Stimulated activated CD8-positive, alpha-beta memory T cell treated with anti-CD3 and anti-CD28 coated beads, Interleukin-4, amount 100 ng/mL, for 48 hours (primary cell): ENCODE measurements at places on chromosomes 5 and 9.

- DNase-seq: no peak
Measured at GRCh38 chr9:110932863-110933262, 105.4 kb downstream of the LPAR1 start.

DNA sequence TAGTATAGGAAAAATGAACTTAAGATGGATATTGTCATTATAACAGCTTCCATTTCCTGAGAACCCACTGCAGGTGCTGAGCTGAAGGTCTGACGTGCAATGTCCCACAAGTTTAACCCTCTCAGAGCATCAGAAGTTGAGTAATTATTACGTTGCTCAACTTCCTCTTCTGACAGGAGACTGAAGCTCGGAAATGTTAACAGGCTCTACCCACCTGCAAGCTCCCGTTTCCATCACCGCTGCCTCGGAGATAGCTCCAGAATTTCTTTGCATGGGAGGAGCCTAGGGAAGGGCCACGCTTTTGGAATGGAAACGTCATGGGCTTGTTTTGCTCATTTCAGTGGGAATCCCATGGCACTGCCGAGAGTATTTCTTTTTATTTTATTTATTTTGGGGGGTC, 1.0 kb upstream of the NTMT1 start:
- DNase-seq: no peak

GRCh38 chr9:36597412-36598178, 24.9 kb downstream of the MELK start:
- DNase-seq: no peak

GRCh38 chr5:43603344-43604217, 601 bp downstream of the NNT start:
- peak; percentile 79 for DNase-seq

GRCh38 chr9:128902351-128903078, 18.3 kb upstream of the PHYHD1 start:
- peak; percentile 88 for DNase-seq

- DNase-seq: no peak
Measured at GRCh38 chr9:27065288-27065687, 43.7 kb upstream of the TEK start.

DNA sequence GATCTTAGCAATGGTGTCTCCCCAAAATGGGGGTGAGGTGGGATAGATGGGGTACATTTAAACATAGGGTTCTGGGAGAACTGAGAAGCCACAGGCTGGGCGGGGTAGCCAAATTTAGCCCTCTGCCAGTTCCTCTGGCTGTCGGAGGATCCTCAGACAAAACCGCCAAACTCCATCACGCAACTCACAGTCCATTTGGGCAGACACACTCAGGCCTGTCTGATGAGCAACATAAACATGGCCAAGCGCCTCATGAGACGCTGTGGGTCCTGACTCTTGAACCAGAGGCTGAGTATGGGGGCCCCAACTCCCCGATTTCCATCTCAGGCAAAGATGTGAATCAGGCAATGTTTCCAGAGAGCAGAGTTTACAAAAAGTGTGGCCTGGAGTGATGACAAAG, 162.3 kb downstream of the FGF18 start:
- DNase-seq: no peak

DNA sequence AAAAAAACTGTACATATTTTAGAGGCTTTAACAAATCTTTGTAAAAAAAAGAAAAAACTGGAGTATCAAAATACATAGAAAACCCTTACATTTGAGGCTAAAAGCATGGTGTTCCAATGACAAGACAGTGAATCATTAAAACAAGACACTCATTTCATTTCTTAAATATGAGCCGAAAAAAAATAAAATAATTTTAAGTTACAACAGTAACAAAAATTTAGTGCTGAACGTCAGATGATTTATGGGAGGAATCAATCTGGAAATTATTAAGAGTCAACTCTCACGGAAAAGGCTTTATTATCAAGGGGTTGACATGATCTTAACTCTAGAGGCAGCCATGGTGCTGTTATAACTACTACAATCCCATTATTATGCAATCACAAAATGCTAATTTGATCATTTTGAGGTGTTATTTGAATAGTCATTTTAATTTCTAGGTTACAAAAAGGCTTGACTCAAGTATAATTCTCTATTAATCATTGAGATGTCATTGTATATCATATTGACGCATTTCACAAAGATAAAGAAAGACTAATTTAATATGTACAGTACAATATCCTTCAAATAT, 51.9 kb downstream of the MAPKAP1 start:
- no peak for DNase-seq

GRCh38 chr9:90176901-90177300, 465.7 kb downstream of the DIRAS2 start:
- DNase-seq: no peak

GRCh38 chr5:178808886-178809285, 50.9 kb upstream of the ZNF354B start:
- no peak for DNase-seq

GRCh38 chr9:32253731-32254130, 130.7 kb upstream of the ACO1 start:
- no peak for DNase-seq

- no peak for DNase-seq
Measured at GRCh38 chr5:65133477-65134110, 348.1 kb downstream of the ADAMTS6 start.

DNA sequence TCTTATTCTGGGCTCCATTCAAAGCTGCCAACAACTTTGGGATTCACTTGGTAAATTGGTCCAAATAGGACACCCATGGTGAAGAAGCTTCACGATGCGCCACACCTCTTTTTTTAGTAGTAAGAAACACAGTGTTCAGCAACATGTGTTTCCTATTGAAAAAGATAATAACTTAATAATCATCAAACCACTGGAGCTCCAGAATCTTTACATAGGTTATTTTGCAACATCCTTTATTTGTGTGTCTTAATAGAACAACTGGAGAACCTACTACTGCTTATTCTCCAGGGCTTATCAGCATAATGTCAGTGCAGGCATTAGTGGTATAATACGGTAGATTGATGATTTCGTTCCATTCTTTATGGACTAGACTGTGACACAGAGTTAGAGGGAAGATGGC, 63.3 kb upstream of the DAPK1 start:
- no peak for DNase-seq

DNA sequence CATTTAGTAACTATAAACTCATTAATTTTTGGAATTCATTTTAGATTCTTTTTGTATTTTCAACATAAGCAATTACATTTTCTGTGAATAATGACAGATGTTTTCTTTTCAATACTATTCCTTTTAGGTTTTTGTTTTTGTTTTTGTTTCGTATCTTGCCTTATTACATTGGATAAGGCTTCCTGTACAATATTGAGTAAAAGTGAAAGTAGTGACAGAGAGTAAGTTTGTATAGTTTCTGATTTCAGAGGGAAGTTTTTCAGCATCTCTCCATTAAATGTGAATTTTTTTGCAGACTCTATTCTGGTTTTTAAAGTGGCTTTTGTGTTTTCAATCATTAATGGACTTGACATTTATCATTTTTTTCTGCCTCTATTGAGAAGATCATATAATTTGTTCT, 12.8 kb upstream of the CAMK4 start:
- no peak for DNase-seq

GRCh38 chr9:124273427-124274160, 15.8 kb downstream of the NEK6 start:
- no peak for DNase-seq

GRCh38 chr5:13478831-13479465, 465.5 kb downstream of the DNAH5 start:
- no peak for DNase-seq

- no peak for DNase-seq
Measured at GRCh38 chr5:90645024-90645610, 86.5 kb downstream of the ADGRV1 start.

DNA sequence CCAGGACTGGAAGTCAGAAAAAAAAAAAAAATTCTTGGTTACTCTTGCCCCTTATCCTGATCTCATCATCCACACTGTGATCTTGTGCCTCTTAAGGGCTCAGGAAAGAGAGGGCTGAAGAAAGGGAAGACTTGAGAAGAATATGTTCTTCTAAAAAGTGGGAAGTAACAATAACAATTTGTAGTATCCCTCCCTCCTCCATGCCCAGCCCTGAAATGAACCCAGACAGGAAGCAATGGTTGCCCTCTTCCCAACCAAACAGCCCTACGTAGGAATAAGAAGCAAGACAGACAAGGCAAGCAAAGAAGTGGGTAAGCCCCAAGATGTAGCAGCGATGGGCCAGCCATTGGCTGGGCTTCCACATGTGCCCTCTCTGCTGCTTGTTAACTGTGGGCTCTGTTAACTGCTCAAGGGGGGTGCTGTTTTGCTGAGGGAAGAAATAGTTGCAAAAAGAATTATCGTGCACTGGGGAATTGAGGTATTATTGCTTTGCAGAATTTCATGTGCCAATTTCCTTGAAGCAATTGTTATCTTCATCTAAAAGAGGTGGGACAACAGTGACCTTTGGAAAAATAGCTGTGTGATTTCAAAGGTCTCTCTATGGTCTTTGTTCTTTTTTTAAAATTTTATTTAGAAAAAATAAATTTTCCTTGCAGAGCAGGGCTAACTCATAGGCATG, 146.6 kb upstream of the PCA3 start:
- no peak for DNase-seq

- DNase-seq: no peak
Measured at GRCh38 chr9:134442486-134443173, 116.4 kb downstream of the RXRA start.

- no peak for DNase-seq
Measured at GRCh38 chr9:70802758-70803436, 318.5 kb downstream of the TRPM3 start.

DNA sequence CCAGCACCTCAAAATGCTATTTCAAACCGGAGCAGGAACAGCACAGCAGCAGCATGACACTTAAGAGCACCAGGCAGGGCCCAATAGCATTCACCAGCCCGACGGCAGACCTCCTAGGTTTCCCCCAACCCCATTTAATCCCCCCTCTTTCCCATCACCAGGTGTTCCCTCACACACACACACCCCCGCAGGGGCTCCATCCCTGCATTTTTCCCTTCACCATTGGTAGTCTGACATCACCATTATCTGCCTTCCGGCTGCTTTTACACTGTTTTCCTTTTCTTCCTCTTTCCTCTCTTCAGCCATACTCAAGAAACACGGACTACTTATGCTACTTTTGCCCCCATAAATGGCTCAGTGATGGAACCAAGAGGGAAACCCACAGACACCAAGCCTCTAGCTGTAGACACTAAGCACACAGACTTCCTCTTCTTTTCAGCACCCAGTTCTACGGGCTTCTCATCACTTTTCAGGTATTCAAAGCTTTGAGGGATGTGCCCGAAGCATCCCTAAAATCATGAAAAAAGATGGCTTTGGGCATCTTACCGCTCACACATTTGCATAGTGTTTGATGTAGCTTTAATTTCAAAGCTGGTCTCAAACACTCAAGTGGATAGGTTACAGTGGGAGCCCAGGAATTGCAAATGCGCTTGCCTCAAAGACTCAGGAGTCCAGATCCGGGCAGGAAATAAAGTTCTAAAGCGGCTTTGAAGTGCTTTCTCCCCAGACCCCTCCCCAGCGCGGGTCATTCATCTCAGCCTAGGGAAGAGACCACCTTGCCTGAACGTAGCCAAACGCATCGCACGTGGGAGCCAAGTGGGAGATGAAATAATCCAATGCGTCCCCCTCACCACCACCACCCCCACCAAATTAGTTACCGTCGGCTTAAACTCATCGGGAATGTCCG, 141.5 kb downstream of the TSSK1B start:
- DNase-seq: no peak
